ENCODE measurements at places on chromosomes 16 and 17. TPM values are rescaled to one million over a fixed set of nuclear protein-coding genes. Genes with fewer than 3 reads are reported as not detected.

OTOP2 gene
- not detected for total RNA-seq

KRTAP1-1 gene
- 0.16 TPM for total RNA-seq

- no peak for DNase-seq
Observed at GRCh38 chr17:11832401-11833137, 164.7 kb downstream of the ZNF18 start.

DNA sequence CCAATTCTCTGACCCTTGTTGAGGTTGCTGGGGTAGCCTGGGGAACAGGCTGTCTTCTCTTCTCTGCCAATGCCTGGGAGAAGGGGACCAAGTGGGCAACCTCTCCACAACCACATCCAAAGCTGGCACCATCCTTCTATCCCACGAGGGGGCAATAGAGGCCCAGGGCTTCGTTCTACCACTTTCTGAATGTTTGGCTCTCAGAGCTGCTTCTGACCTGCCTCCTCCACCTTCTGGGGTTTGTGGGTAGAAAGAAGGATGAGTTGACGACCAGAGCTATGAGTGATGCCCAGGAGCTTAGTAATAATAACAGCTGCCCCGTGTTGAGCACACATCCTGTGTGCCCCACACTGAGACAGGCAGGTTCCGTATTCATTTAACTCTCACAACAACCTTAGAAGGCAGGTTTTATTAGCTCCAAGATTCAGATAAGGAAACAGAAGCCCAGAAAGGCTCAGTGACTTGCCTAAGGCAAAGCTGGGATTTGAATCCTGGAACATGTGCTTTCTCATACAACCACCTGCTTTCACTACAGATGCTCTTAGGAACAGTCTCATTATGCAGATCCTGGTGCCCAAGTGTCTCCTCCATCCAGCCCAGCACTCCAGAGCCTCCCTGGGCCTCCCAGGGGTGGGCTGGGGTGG is 11.1 kb downstream of the TSPOAP1 start:
- DNase-seq = peak; percentile 56

DNA sequence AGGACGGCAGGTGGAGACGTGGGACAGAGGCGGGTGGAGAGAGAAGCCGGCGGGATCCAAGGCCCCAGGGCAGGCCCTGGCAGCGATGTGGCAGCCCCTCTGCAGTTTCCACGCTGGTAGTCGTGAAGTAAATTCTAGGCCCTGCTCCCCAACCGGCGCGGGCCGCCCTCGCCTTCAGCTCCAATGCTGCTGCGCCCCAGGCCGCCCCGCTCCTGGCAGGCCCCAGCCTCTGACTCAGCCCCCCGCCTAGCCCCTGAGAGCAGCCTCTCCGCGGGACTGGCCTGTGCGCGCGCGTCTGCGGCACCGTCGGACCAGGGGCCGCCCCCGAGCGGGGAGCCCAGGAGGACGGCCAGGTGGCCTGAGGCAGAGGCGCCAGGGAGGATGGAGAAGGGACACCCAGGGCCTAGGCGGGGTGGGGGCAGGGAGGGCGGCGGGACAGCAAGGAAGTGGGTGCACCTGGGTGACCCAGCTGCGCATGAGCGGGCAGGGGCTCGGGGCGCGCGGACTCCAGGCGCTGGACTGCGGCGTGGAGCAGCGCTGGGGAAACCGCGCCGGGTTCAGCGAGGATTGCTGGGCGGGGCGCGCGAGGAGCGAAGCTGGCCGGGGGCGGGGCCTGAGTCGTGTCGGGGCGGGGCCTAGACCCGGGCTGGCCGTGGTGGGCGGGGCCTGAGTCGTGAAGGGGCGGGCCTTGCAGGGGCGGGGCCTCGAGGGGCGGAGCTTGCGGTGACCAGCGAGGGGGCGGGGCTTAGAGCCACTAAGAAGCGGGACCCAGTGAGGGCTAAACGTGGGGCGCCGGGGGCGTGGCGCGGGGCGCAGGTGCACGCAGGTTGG is 29.6 kb downstream of the ZNF778 start:
- peak; percentile 96 for DNase-seq

DNA sequence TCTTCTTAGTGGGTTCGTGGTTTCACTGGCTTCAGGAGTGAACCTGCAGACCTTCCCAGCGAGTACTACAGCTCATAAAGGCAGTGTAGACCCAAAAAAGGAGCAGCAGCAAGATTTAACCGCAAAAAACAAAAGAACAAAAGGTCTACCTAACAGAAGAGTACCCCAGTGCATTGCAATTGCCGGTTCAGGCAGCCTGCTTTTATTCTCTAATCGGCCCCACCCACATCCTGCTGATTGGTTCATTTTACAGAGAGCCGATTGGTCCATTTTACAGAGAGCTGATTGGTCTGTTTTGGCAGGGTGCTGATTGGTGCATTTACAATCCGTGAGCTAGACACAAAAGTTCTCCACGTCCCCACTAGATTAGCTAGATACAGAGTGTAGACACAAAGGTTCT is 2.0 kb upstream of the ARRB2 start:
- DNase-seq = no peak

- DNase-seq = no peak
Observed at GRCh38 chr16:50857881-50858280, 116.0 kb downstream of the CYLD start.

DNA sequence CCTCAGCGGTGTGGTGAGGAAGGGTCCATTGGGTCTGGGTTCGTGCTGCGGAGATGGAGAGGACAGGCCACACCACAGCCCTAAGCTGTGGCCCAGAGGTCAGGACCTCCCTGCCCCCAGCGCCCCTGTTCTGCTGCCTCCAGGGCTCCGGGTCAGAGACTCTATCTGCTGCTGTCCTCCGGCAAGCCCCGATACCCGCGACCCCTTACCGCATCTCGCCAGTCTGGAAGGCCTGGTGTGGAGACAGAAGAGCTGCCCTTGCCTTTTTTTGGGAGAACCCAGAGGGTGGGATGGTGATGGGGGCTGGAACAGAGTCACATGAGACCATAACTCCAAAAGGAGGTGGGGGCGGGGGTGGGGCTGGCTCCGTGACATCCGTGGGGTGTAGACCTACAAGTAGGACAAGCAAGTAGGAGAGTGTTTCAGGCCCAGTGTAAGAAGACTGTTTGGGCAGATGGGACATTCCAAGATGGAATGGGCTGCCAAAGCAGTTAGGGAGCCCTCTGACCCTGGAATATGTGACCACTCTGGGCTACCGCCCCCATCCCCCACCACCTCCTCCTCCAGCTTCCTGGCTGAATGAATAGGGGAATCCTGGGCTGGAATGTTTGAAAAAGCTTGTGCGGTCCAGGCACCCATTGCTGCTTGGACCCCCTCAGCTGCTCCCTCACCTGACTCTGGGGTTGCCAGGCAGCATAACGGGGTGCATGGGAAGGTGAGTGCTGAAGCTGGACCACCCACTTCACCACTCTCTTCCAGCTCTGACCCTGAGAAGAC is 1.4 kb downstream of the XYLT2 start:
- no peak for DNase-seq

GRCh38 chr16:26212599-26212998 is 520.8 kb downstream of the HS3ST4 start:
- DNase-seq = no peak

DNA sequence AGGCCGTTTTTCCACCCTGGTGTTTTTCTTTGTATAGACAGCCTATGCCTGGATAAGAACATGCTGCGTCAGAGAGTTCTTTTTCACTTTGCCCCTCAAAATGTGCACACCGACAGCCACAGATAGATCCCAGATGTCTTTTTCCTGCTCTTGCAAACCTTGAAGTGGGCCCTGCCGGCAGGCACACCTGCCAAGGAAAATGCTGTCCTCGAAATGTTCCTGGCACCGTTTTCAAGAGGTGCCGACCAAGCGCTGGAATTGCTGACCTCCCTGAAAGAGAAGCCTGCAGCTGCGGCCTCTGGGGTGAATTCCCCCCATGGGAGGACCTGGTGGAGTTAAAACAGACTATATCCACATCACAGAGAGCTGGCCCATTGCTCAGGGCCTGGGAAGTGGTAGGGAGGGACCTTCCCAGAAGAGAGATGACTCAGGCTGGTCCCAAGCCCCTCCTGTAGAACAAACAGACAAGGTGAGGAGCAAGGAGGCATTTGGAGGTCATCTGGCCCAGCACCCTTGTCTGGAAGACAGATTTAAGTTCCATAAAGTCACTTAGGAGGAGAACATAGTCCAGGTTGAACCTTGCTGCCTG is 668.1 kb downstream of the MAF start:
- DNase-seq = no peak

- DNase-seq = no peak
Observed at GRCh38 chr16:69346683-69347082, 4.9 kb downstream of the TMED6 start.

DNA sequence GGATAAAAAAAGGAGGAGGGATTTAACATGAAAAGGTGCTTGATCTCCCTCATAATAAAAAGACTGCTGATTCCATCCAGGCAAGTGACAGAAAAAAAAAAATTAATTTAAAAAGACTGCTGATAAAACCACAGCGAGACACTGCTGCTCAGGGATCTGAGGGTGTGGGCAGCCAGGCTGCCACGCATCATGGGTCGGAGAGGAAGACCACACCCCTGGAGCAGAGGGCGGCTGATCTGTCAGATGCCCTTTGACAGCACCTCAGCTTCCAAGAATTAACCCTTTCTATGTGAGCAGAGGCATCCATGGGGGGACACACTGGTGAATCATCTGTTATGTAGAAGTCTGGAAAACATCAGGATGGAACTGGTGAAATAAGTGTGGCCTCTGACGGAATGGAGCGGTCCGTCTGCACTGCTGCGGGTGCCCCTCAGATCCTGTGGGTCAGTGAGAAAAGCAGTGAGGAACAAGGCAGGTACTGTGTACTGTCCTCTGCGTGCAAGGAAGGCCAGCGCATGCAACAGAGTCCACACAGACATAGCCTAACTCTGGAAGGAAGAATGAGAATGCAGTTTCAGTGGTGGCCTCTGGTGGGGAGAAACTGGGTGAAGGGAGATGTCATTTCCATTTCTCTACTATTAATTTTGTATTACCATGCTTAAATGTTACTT is 19.8 kb downstream of the MAPT start:
- DNase-seq = no peak

GINS2 gene
- 0.60 TPM for total RNA-seq

DNA sequence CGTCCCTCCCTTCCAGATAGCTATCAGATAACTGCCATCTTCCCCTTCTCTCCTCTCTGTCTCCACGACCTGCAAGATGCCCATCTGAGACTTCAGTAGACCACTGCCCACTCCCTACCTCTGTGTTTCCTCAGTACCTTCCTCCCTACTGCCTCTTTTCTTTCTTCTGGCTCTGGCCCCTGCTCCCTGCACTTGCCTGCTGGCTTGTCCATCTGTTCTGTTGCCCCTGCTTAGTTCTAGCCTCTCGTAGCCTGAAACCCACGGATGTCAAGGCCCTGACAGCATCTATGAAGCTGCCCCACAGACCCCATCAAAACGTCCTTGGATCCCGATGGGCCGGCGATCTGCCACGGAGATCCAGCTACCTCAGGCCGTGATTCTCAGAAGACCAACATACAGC is 53.0 kb downstream of the ELAC2 start:
- no peak for DNase-seq

GRCh38 chr17:72407336-72407909 is 286.6 kb downstream of the SOX9 start:
- peak; percentile 78 for DNase-seq

PPY gene
- total RNA-seq = 9.5 TPM

GRCh38 chr16:23394141-23394831 is 58.7 kb downstream of the COG7 start:
- DNase-seq = no peak

- no peak for DNase-seq
Observed at GRCh38 chr17:10144456-10144855, 54.0 kb downstream of the GAS7 start.

SLC13A5 gene
- not detected for total RNA-seq

IRX3 gene
- 1.7 TPM for total RNA-seq

- no peak for DNase-seq
Observed at GRCh38 chr16:73426433-73427160, 378.7 kb upstream of the ZFHX3 start.

COL1A1 gene
- 19.6 TPM for total RNA-seq

PPP1R1B gene
- total RNA-seq = 42.8 TPM

TTLL6 gene
- 0.88 TPM for total RNA-seq

DNA sequence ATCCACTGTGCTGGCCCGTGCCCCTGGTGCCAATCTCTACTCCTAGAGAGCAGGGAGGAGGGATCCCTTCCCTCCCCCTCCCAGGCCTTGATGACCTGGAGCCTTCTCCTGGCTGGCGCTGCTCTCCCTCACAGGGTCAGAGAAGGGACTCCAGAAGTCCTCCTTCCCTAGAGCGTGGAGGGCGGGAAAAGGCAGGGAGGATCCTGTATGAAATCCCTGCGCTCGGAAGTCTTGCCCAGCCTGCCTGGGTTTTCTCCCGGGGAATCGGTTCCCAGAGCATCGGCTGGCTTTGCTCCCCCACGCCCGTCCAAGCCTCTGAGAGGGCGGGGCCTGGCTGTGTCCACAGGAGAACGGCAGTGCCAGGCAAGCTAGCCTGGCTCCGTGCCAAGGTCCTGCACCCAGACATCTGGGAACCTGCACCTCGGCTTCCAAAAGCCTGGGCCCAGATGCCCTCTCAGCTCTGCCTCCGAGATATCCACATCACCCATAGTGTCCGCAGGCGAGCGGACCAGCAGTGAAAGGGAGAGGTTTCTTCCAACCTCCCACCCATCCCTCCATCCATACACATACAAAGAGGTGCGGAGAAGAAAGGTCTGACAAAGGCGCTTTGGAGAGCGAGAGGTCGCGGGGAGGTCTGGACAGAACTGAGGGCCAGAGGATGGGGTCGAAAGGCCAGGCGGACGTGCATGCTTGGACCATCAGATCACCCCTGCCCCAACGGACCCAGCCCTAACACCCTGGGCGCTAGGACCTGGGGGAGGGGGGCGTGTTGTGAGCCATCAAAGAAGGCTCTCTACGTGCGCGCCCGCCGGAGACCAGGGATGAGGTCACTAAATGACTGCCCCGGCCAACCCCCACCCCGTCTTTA is 1.1 kb downstream of the MPP2 start:
- DNase-seq = peak; percentile 69

- DNase-seq = no peak
Observed at GRCh38 chr16:57341441-57342303, 16.9 kb upstream of the CCL22 start.

- DNase-seq = no peak
Observed at GRCh38 chr17:50354198-50354597, 8.3 kb downstream of the XYLT2 start.

- peak; percentile 67 for DNase-seq
Observed at GRCh38 chr17:49132699-49133364, at the start of gene B4GALNT2. B4GALNT2 (plus strand) TSS chr17:49132769; CDS start chr17:49132793, 24 bp downstream.

BAHCC1 gene
- 9.8 TPM for total RNA-seq
